Naive B cell (primary cell): ENCODE measurements at places on chromosomes 1 and 21. TPM values are rescaled to one million over a fixed set of nuclear protein-coding genes. Genes with fewer than 3 reads are reported as not detected.

DNA sequence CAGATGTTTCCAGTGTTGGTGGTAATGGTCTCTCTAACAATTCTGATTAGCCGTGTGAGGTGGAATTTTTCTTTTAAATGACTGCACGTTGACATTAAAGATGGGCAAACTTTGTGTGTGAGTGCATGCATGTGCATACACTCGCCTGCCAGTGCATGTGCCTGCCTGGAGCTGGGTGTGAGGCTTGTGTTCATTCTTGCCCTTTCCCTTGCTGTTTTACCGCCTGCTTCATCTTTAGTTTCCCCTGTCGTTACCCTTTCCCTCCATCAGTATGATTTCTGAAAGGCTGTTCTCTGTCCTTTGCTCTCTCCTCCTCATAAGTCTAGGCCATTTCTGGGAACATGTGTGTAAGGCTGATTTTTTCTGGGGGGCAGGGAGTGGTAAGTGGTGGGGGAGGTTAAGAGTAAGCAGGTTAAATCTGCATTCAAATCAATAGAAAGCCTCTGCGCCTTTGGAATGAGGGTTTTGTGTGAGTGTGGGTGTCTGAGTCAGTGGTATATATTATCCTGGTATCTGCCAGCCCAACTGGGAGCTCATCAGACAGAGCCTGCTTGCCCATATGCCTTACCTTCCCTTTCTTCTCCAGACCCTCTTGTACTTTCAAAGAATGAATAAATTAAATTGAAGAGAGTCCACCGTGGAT, 112.5 kb downstream of the PBX1 start:
- DNase-seq, result no peak

DNA sequence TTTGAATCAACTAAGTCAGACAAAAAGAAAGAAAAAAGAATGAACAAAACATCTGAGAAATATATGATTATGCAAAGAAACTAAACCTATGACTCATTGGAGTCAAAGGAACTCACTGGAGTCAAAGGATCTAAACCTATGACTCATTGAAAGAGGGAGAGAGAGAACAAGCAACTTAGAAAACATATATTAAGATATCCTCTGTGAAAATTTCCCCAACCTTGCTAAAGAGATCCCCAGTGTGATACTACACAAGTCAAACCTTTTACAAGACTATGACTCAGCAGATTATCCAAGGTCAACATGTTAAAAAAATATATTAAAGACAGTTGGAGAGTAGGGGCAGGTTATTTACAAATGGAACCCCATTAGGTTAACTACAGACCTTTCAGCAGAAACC, 1538.3 kb downstream of the NCAM2 start:
- no peak for DNase-seq

DNA sequence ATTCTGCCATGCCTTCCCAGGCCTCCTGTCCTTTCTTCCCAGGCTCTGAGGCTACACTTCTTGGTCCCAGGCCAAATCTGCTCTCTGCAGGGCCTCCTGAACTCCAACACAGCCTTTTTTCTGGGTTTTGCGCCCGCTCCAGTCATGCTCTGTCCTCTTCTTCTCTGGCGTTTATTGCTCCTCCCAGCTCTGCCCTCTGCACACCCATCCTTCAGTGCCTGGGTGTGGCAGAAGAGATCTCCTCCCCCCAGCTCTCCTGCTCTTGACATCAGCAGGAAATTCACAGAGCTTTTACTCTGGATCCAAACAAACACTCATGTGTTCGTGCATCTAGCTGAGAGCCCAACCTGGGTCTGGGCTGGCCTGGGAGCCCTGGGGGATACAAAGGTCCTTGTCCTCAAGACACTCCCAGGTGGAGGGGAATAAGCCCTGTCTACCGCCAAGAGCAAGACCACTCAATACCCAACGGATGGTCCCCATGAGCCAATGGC, 22.9 kb upstream of the EPS8L3 start:
- no peak for DNase-seq

GRCh38 chr1:108817016-108817415, 39.9 kb downstream of the AKNAD1 start:
- no peak for DNase-seq

DNA sequence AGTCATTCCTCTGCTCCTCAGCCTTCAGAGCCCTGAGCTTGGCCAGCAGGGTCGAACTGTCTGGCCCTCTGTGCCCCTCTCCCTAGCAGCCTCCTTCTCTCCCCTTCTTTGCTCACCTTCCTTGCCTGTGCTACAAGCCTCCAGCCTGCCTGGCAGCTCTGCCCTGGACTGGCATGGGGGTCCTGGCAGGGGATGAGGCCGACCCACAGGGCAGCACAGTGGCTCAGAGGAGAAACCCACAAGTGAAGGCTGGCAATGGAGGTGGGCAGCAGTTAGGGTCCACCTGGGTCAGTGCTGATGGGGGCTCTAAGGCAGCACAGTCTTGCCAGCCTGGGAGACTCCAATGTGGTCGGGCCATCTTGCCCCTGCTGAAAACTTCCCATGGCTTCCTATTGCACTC, 274.2 kb downstream of the GRIK3 start:
- DNase-seq, result no peak

GRCh38 chr21:43957611-43958362, 54.3 kb upstream of the TRAPPC10 start:
- peak; percentile 28 for DNase-seq

- peak; percentile 17 for DNase-seq
Measured at GRCh38 chr1:194477908-194478307, 1291.5 kb upstream of the B3GALT2 start.

DNA sequence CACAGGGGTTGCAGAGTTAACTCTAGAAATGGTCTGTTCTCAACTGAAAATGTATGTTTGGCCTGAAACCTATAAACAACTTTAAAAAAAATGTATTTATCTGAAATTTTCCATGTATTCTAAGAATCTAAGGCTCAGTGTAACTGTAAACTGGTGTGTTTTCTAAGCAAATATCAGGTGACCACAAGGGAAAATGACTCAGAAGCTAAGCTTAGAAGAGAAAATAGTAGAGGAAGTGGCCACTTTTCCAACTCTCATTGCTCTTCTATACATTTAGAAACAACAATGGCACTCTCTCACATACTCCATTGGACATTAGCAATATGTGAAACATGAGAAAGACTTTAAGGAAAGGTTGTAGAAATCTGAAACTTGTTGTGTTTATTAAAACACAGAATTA, 7.5 kb downstream of the TNFSF18 start:
- no peak for DNase-seq

DNA sequence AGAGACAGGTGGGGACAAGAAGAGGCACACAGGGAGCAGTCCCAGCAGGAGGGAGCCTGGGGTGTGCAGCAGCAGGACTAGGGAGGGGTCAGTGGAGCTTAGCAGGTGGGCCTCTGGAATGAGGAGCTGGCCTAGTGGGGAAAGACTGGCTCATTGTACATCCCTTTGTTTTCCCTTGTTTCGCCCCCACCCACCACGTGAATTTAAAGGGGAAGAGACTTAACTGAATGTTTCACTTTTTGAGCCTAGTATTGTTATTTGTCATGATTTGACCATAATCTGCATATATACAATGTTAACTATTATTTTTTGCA, 181.7 kb downstream of the DHRS3 start:
- DNase-seq, result no peak

GRCh38 chr21:29176471-29177120, 46.2 kb downstream of the MAP3K7CL start:
- DNase-seq, result no peak

DNA sequence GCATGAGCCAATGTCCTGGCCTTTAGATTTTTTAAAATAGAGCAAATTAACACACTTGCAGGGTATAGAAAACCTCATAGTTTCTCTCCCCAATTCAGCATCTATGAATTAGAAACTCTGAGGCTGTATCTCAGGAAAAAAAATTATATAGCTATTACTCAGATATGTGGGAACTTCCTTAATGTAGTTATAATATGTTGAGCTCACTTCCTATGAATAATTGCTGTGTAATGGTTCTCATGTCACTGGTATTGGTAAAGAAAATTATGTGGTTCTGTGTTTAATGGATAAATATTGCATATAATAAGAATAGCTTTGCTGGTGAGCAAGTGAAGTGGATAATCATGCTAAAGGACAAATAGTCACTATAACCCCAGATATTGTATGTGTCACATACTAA, 2019.8 kb downstream of the NCAM2 start:
- no peak for DNase-seq

GRCh38 chr1:19088717-19089442, 121.2 kb downstream of the UBR4 start:
- DNase-seq, result no peak

GRCh38 chr1:96370757-96371156, 350.8 kb upstream of the PTBP2 start:
- DNase-seq, result no peak

GRCh38 chr1:222000131-222000530, 258.2 kb upstream of the DUSP10 start:
- no peak for DNase-seq

DNA sequence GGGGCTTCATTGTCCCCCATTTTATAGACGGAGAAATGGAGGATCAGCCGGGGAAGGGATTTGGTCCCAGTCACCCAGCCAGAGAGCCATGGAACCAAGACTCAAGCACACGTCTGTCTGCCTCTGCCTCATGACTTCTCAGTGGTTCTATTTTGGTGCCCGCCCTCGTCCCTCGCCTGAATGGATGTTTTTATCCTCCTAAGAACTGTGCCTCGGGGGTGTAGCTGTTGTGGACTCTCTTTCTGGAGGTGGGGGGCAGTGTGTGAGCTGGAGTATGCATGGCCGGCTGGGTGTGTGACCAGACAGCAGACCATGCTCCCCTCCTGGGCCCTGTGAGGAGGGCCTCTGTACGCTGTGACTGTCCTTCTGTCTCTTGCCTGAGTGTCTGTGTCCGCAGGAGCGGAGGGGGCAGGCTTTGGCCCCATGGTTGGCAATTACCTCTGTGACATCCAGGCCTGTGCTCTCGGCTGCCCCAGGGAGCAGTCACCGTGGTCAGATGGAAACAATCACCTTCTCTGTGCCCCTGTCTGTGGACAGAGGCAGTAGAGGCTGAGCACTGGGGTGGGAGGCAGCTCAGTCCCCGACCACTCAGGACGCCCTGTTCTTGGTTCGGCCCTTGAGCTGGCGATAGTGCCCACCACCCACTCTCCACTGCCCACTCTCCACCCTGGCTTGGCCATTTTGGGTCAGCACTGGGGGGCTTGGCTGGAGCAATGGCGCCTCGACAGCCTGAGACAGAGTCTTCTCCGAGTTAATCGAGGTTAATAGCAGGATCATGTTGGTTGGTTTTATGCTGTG, 20.4 kb downstream of the WNT4 start:
- DNase-seq, result no peak

GRCh38 chr1:183433703-183434102, 15.5 kb upstream of the NMNAT2 start:
- DNase-seq, result no peak

DNA sequence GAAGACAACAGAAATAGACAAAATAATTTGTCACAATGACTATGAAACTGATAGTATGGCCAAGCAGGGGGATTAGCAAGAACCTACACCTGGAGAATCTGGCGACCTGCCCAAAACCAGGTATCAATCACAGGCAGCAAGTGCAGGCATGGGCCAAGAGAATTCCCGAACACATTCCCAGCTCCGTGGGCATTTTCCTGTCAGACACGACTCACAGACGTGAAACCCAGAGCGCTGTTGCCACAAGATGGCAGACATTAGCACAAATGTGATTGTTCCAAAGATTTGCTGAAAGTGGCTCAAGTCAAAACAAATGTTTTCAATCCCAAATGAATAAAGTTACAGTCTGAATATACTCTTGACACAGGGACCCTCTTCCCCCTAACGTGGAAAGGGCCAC, 36.8 kb downstream of the HLCS start:
- no peak for DNase-seq

DNA sequence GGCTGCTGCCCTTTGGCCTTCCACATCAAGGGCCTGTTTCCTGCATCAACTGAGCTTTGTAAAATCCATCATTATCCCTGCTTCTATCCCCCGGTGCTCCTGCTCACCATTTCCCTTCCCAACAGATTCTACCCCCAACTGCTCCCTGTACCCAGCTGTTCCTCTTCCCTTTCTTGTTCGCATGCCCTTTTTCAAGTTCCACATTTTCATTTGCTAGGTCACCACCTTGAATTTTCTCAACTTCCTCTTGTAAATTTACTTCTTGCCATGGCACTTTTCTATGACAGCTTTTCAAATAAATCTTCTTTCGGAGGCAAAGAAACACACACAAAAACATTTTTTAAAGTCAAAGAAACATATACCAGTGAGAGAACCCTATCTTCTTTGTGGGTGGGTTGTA, 330.5 kb upstream of the ADGRL2 start:
- DNase-seq, result no peak

WNT9A gene
- polyA plus RNA-seq, result not detected

HCRTR1 gene
- polyA plus RNA-seq, result not detected

NTRK1 gene
- polyA plus RNA-seq, result not detected

KRTAP19-3 gene
- not detected for polyA plus RNA-seq

ERMAP gene
- polyA plus RNA-seq, result not detected

SWT1 gene
- polyA plus RNA-seq, result 5.8 TPM

NFYC gene
- 95.4 TPM for polyA plus RNA-seq

CHI3L1 gene
- polyA plus RNA-seq, result not detected

FALEC gene
- polyA plus RNA-seq, result 1.1 TPM

PLEKHG5 gene
- not detected for polyA plus RNA-seq

FCGR2B gene
- 232 TPM for polyA plus RNA-seq

LAMC1 gene
- 13.6 TPM for polyA plus RNA-seq
